ENCODE measurements at places on chromosomes 16 and 17.
A peak's percentile ranks its signal among the peaks of the same experiment; 100 is the strongest.

DNA sequence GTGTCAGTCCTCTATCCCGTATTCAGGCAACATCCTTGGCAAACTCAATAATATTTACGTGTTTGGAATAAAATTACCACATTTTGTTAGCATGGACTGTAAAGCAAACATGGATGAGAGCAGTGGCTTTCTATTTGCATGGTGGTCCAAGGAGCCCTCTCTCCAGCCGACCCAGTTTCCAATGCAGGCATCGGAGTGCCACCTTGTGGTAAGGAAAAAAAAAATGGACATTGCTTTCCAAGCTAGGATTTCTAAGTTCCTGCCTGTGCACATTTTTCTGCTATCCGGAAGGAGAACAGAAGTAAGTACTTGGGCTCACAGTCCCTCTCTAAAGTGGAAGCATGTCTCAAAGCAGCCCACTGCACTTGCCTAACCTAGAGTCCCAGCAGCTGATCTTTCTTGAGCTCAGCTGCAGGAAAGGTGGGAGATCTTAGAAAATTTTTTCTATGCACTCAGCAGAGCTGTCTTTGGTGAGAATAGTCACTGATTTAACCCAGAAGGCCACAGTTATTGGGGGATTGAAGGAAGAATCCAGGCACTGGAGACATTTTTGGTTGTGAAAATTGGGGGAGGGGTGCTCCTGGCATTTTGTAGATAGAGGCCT, 46.0 kb upstream of the ERCC4 start:
- peak; percentile 62 for DNase-seq

DNA sequence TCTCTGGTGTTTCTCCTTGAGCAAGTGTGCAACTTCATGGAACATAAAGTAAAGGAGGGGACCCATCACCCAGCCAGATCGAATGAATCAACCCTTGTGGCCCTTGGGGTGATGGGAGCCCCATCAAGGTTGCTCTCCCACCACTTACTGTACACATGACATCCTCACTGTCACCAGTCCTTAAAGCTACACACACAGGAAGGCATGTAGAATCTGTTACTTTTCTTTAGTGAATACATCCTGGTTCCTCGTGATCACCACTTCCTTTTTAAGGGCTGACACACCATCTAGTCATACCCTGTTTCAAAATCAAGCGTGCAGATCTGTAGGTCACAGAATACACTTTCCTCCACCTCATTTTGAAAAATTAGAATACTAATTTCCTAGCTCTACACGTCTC, 22.6 kb upstream of the MPHOSPH6 start:
- DNase-seq: no peak

- no peak for DNase-seq
Observed at GRCh38 chr16:46907061-46907774, 23.1 kb downstream of the GPT2 start.

DNA sequence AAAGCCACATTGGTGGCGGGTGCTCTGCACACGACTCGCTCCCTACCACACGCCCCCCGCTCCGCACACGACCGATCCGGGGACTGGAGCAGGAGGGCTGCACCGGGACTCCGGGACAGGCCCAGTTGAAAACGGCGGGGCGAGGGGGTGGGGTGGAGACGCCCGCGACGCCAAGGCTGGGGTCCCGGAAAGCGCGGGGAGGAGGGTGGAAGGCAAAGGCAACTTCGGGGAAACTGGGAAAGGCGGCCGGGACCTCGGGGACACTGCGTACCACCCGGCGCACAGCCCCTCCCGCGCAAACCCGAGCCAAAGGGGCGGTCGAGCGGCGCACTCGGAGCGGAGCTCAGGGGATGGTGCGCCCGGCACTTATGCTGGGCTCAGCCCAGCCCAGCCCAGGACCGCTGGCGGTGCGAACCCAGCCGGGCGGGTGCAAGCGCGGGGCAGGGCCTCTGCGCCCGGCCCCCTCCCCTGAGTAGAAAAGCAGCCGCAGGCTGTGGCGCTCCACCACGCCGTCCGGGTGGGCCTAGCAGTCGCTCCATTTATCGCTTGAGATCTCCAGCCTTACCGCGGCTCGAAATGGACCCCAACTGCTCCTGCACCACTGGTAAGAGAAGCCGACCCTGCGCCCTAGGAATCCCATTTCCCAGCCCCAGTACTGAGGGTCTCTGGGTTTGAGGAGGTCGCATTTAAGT, at the start of gene MT1M:
TSS of gene MT1M (plus strand) at position 504 of the 692 bp plus-strand sequence. CDS start at position 577, 73 bp downstream.
- no peak for DNase-seq

GRCh38 chr16:86850670-86851069, 272.3 kb downstream of the FOXL1 start:
- DNase-seq: no peak

- no peak for DNase-seq
Observed at GRCh38 chr17:76240461-76241203, at the start of gene RNF157. Gene RNF157, minus strand, starts transcription at chr17:76240493. Its CDS starts 253 bp downstream, at chr17:76240240.

GRCh38 chr17:48374650-48375230, 55.3 kb downstream of the SKAP1 start:
- no peak for DNase-seq

DNA sequence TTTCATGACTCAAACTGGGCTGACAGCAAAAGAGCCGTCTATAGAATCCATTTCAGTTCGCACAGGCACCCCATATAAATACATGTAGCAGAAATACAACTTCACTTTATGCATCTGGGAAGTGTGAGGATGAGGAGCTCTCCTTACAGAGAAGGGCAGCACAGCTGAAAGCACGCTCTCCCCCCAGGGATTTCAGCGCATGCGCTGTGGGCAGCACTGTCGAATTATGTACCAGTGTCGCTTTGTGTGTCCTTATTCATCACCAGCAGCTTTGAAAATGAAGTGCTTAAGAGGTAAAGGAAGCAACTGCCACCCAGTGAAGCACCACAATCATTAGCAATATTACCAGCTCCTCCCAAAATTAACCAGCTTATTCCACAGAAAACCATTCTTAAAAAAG, 39.9 kb downstream of the CEP95 start:
- no peak for DNase-seq

GRCh38 chr16:57462978-57463362, 491 bp downstream of the POLR2C start:
- no peak for DNase-seq

GRCh38 chr16:2032285-2033056, 5.8 kb downstream of the NHERF2 start:
- no peak for DNase-seq

- no peak for DNase-seq
Observed at GRCh38 chr17:43524945-43525575, 21.1 kb downstream of the ETV4 start.
